ENCODE measurements at places on chromosomes 6 and 20. TPM values are rescaled to one million over a fixed set of nuclear protein-coding genes. Genes with fewer than 3 reads are reported as not detected.

DNA sequence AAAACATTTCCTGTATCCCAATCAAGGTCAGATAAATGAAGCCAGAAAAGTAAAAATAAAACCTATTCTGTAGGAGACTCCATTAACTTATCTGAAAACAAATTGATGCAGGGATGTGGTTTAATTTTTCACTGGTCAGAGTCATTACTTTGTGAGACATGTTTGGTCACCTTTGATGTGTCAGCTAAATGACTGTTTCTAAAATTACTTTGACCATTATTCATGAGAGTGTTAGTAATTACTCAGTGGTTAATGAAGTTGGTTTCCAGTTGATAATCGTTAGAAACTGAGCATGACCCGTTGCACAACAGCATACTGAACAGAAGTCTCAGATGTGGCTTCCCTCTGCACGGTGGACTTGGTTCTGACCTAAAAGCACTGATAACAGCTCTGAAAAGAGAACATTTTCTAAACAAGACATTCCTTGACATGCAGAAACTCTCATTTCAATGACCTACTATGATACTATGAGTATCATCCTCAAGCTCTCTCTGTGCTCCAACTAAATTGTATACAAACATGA lies 410.5 kb upstream of the RNF217 start:
- no peak overlapping the region for H3K27ac ChIP-seq
- DNase-seq = no peak
- H3K4me3 ChIP-seq = no peak overlapping the region
- no peaks in the 10 kb centered on the region for H3K27me3 ChIP-seq

Gene CST7
- total RNA-seq = 0.33 TPM

- peak overlapping the region; percentile 34 for H3K27ac ChIP-seq
- H3K4me3 ChIP-seq = no peak overlapping the region
- H3K27me3 ChIP-seq = no peaks in the 10 kb centered on the region
Measured at GRCh38 chr6:163751032-163751525, 336.6 kb downstream of the QKI start.

GRCh38 chr6:4351520-4352321 lies 216.3 kb upstream of the ECI2 start:
- peak overlapping the region; percentile 81 for H3K27ac ChIP-seq
- no peaks in the 10 kb centered on the region for H3K27me3 ChIP-seq
- peaks cover 3% of the 10 kb centered on the region for H3K4me1 ChIP-seq
- no peaks in the 10 kb centered on the region for H3K36me3 ChIP-seq
- peak; percentile 49 for DNase-seq
- H3K4me3 ChIP-seq = peak overlapping the region; percentile 66

GRCh38 chr6:104522533-104522932 lies 337.2 kb downstream of the HACE1 start:
- H3K36me3 ChIP-seq = no peaks in the 10 kb centered on the region
- no peak overlapping the region for H3K27ac ChIP-seq
- no peak overlapping the region for H3K4me3 ChIP-seq
- H3K27me3 ChIP-seq = no peaks in the 10 kb centered on the region
- H3K4me1 ChIP-seq = no peaks in the 10 kb centered on the region

DNA sequence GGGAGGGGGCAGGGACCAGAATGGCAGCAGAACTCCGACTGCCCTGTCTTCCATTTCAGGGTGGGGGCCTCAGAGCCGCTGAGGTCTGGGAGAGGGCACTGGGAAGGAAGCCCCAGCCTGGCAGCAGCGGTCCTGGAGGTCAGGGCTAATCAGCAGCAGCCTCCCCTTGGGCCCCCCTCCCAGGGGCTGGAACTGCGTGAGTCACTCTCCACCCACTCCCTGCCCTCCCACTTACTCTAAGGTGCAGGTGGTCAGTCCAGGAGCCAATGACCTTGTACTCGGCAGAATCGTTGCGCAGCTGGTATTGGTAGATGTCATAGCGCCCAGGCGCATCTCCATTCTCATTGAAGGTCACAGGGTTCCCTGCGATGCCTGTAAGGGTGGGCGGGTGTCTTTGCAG lies 105.9 kb downstream of the GRM4 start:
- H3K27me3 ChIP-seq = no peaks in the 10 kb centered on the region
- H3K27ac ChIP-seq = no peak overlapping the region
- H3K4me1 ChIP-seq = no peaks in the 10 kb centered on the region
- no peak for DNase-seq

- no peak overlapping the region for H3K4me3 ChIP-seq
- no peaks in the 10 kb centered on the region for H3K36me3 ChIP-seq
- no peak overlapping the region for H3K27ac ChIP-seq
- DNase-seq = no peak
Measured at GRCh38 chr6:35181308-35181932, 32.3 kb upstream of the SCUBE3 start.

DNA sequence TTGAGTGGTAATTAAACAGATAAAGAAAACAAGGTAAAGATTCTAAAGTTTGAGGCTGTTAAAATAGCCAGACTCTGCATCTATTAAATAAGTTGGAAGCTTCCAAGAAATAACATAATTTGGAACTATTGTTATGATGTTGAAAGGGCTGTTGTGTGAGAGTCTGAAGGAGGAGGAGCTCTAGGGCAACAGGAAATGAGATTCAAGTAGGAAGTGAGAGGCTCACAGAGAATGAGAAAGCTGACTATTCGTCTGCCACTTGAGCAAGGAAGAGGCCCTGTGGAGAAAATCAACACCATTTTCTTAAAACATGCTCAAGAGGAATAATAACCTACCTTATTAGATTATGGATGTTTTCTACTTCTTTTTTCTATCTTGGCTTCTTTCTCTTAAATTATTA lies 185.2 kb downstream of the SLC24A3 start:
- H3K4me3 ChIP-seq = no peak overlapping the region
- H3K4me1 ChIP-seq = no peaks in the 10 kb centered on the region
- no peaks in the 10 kb centered on the region for H3K27me3 ChIP-seq

DNA sequence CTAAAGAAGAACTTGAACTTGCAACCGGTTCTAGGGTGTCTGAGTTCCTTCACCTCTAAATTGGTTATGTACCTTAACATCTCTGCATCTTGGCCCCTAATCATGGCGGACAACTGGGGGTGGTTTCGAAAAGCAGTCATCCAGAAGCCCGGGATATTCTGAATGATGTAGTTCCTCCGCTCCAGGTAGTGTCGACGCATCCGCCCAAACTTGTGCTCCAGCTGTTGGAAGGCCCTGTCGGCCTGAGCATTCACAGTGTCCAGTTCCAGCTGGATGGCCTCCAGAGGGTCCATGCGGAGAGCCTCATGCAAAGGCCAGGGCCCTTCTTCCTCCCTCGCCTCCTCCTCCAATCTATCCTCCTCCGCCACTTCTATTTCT lies 887 bp downstream of the TSPYL1 start:
- H3K4me1 ChIP-seq = no peaks in the 10 kb centered on the region
- H3K4me3 ChIP-seq = peak overlapping the region; percentile 91
- no peaks in the 10 kb centered on the region for H3K36me3 ChIP-seq

DNA sequence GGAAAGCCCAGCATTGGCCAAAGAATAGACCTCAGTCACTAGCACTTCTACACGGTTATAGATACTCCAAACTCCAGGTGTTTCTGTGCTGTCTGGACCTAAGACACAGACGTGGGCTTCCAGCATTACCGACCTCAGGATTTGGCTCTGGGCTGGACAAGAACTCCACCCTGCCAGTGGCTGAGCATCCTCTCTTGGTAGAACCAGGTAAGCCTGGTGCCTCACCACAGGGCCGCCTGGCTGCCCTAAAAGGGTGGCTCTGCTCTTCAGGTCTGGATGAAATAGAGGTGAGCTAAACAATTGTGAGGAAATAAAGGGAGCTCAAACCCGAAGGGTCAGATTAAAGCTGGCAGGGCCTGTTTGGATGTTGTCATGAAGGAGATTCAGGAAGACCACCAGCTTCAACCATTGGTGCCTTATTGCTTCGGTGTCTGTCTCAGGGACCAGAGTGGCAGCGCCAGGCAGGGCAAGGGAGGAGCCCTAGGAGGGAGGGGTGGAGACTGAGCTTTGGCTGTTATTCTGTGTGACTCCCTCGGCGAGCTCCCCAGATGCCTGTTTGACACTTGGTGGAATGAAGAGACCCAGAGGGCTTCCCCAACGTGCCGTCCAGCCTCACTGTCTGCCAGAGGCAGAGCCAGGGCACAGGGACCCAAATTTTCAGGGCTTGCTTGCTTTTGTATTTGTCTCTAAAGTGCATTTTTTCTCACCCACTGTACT lies 8.6 kb downstream of the SYNDIG1 start:
- H3K4me1 ChIP-seq = no peaks in the 10 kb centered on the region
- H3K27ac ChIP-seq = no peak overlapping the region
- no peak overlapping the region for H3K4me3 ChIP-seq

GRCh38 chr6:168596344-168596743 lies 155.4 kb downstream of the SMOC2 start:
- no peak overlapping the region for H3K4me3 ChIP-seq
- DNase-seq = no peak
- no peaks in the 10 kb centered on the region for H3K27me3 ChIP-seq

- H3K27me3 ChIP-seq = no peaks in the 10 kb centered on the region
- DNase-seq = no peak
- H3K36me3 ChIP-seq = no peaks in the 10 kb centered on the region
- H3K27ac ChIP-seq = no peak overlapping the region
Measured at GRCh38 chr20:47758517-47759450, 26.5 kb downstream of the SULF2 start.

GRCh38 chr20:15895560-15896084 lies 677.6 kb downstream of the KIF16B start:
- H3K4me1 ChIP-seq = no peaks in the 10 kb centered on the region
- no peak overlapping the region for H3K4me3 ChIP-seq
- no peak for DNase-seq

Gene NOTCH4
- 47.9 TPM for total RNA-seq

Gene JPH2
- total RNA-seq = 16.4 TPM

DNA sequence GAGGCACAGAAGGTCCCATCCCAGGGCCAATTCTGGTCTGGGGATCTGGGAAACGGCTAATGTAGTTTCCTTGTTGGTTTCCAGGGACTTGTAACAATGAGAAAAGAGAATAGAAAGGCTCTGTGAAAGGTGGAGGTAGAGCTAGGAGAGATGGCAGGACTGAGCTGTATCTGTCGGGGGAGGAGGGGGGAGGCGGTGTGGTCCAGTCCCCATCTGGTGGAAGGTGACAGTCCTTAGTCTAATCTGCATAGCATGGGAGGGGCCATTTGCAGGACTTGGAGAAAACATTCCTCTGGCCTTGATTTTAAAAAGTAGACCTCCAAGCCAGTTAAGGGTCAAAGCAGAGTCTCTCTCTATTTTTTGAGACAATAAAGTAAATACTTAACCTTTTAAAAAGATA lies 137.1 kb downstream of the DNAH8 start:
- no peaks in the 10 kb centered on the region for H3K36me3 ChIP-seq
- DNase-seq = no peak
- no peak overlapping the region for H3K4me3 ChIP-seq
- no peak overlapping the region for H3K27ac ChIP-seq
- H3K4me1 ChIP-seq = no peaks in the 10 kb centered on the region
- H3K27me3 ChIP-seq = no peaks in the 10 kb centered on the region

DNA sequence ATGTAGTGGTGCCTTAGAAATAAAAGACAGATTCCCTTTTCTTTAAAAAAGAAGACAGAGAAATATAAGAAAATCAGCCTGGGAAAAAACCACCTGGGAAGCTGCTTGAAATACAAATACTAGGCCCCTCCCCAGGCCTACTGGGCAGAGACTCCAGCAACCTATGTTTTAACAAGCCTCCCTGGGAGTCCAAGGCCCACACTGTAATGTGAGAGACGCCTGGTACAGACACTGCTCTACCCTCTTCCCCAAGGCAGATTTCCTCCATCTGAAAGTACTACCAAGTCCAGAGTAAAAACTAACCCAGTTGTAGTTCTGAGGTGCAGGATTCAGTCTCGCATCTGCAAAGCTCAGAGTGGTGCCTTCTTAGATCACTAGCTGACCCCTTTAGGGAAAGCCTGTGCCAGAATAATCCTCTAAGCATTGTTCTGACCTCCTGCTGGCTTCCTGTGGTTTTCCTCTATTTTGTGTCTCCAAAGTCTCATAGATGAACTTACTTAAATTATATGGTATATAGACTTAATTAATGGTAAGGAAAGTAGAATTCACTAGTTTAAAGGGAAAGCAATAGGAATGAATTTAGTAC lies 270.2 kb upstream of the SLC35B3 start:
- no peak overlapping the region for H3K4me3 ChIP-seq
- no peaks in the 10 kb centered on the region for H3K36me3 ChIP-seq
- H3K4me1 ChIP-seq = no peaks in the 10 kb centered on the region

GRCh38 chr6:169723991-169724493 lies 258 bp downstream of the PHF10 start:
- peaks cover 9% of the 10 kb centered on the region for H3K4me1 ChIP-seq
- H3K27ac ChIP-seq = peak overlapping the region; percentile 100
- no peaks in the 10 kb centered on the region for H3K36me3 ChIP-seq
- no peaks in the 10 kb centered on the region for H3K27me3 ChIP-seq
- no peak for DNase-seq
- H3K4me3 ChIP-seq = peak overlapping the region; percentile 72

- no peaks in the 10 kb centered on the region for H3K27me3 ChIP-seq
- no peak overlapping the region for H3K27ac ChIP-seq
- DNase-seq = no peak
- H3K4me1 ChIP-seq = no peaks in the 10 kb centered on the region
- H3K4me3 ChIP-seq = no peak overlapping the region
Measured at GRCh38 chr20:40427026-40427425, 262.0 kb downstream of the MAFB start.

- no peaks in the 10 kb centered on the region for H3K36me3 ChIP-seq
- H3K27ac ChIP-seq = no peak overlapping the region
- H3K4me3 ChIP-seq = no peak overlapping the region
- DNase-seq = no peak
- H3K27me3 ChIP-seq = no peaks in the 10 kb centered on the region
Measured at GRCh38 chr6:3635482-3635881, 116.0 kb downstream of the PXDC1 start.

- no peaks in the 10 kb centered on the region for H3K36me3 ChIP-seq
- no peaks in the 10 kb centered on the region for H3K4me1 ChIP-seq
- H3K4me3 ChIP-seq = no peak overlapping the region
- H3K27me3 ChIP-seq = no peaks in the 10 kb centered on the region
Measured at GRCh38 chr20:4828830-4829513, 107.3 kb downstream of the PRND start.

DNA sequence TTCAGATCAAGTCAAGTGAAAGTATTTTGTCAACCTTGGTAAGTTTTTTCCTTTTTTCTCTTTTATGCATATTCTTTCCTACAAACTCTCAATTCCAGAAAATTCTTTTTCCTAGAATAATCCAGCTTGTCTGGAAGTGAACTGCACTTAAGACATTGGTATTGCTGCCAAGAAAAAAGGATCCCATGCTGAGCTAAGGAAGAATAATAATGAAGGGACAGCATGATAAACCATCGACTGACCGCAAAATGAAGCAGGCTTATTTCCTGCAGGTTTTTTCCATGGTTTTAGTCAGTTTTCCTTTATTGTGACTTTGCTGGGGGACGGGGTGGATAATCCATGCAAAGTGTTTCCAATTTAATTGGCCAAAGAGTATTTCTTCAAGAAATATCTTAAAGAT lies 857.6 kb upstream of the SLC35B3 start:
- H3K27me3 ChIP-seq = no peaks in the 10 kb centered on the region
- H3K36me3 ChIP-seq = no peaks in the 10 kb centered on the region
- no peaks in the 10 kb centered on the region for H3K4me1 ChIP-seq
- no peak for DNase-seq
- no peak overlapping the region for H3K4me3 ChIP-seq

Gene PAK5
- total RNA-seq = not detected

All from breast epithelium (tissue), 4 donors.